Germinal center (tissue), 1 donor: ENCODE measurements at places on chromosomes 5 and 9.

DNA sequence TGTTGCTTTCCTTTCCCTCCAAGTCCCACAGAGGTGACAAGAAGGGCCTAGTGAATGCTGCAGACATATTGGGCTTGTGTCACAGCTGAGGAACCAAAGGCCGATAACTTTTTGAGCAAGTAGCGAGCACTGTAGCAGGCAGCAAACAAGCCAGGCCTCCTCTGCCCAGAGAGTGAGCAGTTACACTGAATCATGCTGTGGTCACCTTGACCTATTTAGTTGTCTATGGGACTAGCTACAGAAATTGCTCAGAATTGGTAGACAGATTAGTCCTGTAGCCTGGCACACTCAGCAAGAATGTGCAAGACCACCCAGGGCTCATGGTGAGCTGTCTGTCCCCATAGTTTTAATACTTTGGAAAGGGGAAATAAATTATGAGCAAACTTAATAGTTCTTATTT lies 25.2 kb downstream of the ZCCHC9 start:
- no peak for DNase-seq

GRCh38 chr9:34783951-34784487 lies 74.1 kb upstream of the CCL21 start:
- peak; percentile 14 for DNase-seq

DNA sequence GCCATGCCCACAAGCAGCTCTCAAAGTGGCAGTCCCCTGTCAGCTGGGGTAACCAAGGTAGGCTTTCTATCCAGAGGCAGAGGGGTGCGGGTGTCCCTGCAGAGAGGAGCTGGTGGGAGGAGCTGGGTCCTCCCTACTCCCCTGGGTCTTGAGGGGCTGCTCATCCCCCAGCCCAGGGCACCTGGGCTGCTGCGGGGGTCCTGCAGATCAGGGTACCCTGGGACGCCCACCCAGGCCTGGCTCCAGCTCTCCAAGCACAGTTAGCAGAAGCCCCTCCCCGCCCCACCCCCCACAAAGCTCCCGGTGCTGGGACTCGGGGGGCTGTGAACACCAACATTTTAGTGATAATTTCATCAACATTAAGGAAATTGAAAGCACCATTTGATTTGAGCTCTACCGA lies 29.8 kb downstream of the VAV2 start:
- no peak for DNase-seq

GRCh38 chr9:133353548-133353947 lies 2.7 kb downstream of the SURF1 start:
- no peak for DNase-seq

DNA sequence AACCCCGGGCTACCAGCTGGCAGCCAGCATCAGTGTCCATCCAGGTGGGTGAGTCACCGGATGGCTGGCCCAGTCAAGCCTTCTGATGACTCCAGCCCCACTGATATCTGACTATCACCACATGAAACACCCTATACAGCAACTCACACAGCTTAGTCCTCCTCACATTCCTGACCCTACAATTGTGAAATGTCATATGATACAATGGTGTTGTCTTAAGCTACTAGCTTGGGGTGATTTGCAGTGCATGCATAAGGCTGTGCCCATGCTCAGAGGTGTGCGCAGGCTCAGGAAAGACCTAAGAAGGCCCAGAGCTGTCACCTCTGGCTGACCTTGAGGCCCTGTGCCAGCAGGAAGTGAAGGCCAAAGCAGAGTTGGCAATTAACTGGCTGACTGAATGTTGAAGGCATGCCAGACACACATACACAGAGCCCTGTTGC lies 21.5 kb upstream of the SEMA4D start:
- no peak for DNase-seq
